ENCODE measurements at places on chromosomes 3 and 15. TPM values are rescaled to one million over a fixed set of nuclear protein-coding genes. Genes with fewer than 3 reads are reported as not detected.

Gene ISLR
- total RNA-seq, result 120 TPM

Gene PAQR5
- 6.5 TPM for total RNA-seq

Gene RNF111
- total RNA-seq, result 43.6 TPM

Gene SYNPR
- not detected for total RNA-seq

Gene CRYGS
- 4.5 TPM for total RNA-seq

Gene FBXL2
- total RNA-seq, result 22.4 TPM

Gene CLDN11
- 88.2 TPM for total RNA-seq

Gene ANKRD63
- not detected for total RNA-seq

Gene SLCO3A1
- total RNA-seq, result 36.4 TPM

Gene CCDC39
- 0.58 TPM for total RNA-seq

Gene MOBP
- 3.8 TPM for total RNA-seq

Gene SNTN
- not detected for total RNA-seq

Gene SLC7A14
- 0.04 TPM for total RNA-seq
